ENCODE measurements at places on chromosomes 6 and 20.

- no peak for DNase-seq
Measured at GRCh38 chr6:144879436-144879835, 594.3 kb downstream of the UTRN start.

GRCh38 chr6:53481323-53481722 is 63.6 kb downstream of the GCLC start:
- DNase-seq = no peak

- no peak for DNase-seq
Measured at GRCh38 chr6:75848274-75848673, 99.2 kb downstream of the MYO6 start.

DNA sequence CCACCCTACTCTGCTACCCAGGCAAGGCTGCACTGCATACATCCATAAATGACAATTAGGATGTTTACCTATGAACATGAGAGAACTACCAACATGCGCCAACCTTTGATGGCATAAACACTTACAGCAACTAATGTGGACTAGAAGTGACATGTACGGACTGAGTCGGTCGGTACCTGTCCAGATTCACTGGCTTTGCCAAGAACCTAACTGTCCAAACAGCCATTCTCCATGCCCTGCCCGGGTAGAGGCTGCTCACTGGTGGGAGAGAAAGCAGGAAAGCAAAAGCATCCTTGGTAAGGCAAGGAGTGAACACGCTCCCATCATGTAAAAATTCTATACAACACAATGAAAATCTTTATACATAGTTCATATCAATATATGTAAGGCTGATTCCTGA is 30.0 kb downstream of the SYNDIG1 start:
- no peak for DNase-seq

GRCh38 chr6:113719545-113719944 is 137.6 kb upstream of the MARCKS start:
- no peak for DNase-seq

GRCh38 chr6:45563041-45563440 is 185.3 kb upstream of the SUPT3H start:
- DNase-seq = no peak

All from CD4-positive, alpha-beta T cell treated with Interleukin-17A for 1 hour (primary cell).